ENCODE measurements at places on chromosomes 16 and 17.

- no peak for DNase-seq
These were observed 15.3 kb downstream of the APPBP2 start for GRCh38 chr17:60510723-60511122.

GRCh38 chr16:4610011-4611005 is 4.4 kb downstream of the UBALD1 start:
- no peak for DNase-seq

DNA sequence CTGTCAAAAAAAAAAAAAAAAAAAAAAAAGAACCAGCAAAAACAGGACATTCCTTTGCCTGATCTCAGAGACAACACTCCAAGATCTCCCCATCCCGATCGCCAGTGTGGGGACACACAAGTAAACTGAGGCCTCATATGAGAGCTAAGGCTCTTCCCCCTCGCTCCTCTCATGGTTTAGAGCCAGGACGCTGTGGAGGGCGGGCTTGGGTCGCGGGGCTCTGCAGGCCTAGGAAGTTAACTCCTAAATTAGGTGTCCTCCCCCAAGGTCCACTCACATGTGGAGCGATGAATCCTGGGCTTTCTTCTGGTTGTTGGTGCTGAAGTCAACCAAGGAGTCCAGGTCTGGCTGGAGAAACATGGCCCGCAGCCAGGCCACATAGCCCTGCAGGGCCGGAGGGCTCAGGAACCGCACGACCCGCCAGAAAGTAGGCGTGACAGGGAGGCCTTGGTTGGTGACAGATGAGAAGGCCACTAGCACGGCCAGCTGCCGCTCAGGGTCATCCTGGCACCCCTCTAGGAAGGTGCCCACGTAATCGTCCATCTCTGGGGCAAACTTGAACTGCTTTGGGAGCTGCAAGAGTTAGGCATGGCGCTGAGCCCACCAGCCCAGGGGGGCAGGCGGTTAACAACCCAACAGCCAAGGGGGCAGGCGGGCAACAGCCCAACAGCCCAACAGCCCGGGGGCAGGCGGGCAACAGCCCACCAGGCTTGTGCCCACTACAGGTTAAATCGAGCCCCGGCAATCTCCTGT is 5.2 kb downstream of the MYBBP1A start:
- DNase-seq, result no peak

- no peak for DNase-seq
These were observed 67.8 kb downstream of the GRIN2A start for GRCh38 chr16:10114409-10114808.

DNA sequence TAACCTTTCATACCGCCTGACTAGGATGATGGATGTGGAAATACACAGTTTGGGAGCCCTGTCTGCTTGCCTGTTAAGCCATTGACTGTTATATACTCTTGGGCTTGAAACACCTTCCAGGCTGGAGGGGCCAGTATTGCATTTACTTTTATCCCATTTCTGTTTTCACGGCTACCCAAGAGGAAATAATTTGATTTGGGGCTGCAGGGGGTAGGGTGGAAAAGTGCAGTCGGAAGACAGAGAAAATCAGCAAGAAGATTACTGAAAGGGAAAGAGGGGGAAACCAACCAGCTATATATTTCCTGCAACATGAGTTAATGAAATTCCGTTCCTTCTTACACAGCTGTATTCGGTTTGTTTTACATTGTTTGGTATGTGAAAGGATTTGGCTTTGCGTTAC is 202.5 kb downstream of the CDH13 start:
- no peak for DNase-seq

All from activated naive CD8-positive, alpha-beta T cell treated with anti-CD3 and anti-CD28 coated beads, Interleukin-2, amount 10 ng/mL, durations not matched to agents 7 days and 5 days (primary cell).